ENCODE measurements at places on chromosomes 1 and 21. TPM values are rescaled to one million over a fixed set of nuclear protein-coding genes. Genes with fewer than 3 reads are reported as not detected.

The MYOC gene
- not detected for total RNA-seq

The HORMAD1 gene
- not detected for total RNA-seq

The DCST2 gene
- total RNA-seq: not detected

The AKIRIN1 gene
- total RNA-seq: 51.1 TPM

The SELP gene
- total RNA-seq: not detected

The RCC1 gene
- total RNA-seq: 30.8 TPM

The TRIM46 gene
- total RNA-seq: 7.4 TPM

The LCE6A gene
- total RNA-seq: not detected

Data from hair follicle dermal papilla cell (primary cell).